ENCODE measurements at places on chromosomes 13 and 19.

DNA sequence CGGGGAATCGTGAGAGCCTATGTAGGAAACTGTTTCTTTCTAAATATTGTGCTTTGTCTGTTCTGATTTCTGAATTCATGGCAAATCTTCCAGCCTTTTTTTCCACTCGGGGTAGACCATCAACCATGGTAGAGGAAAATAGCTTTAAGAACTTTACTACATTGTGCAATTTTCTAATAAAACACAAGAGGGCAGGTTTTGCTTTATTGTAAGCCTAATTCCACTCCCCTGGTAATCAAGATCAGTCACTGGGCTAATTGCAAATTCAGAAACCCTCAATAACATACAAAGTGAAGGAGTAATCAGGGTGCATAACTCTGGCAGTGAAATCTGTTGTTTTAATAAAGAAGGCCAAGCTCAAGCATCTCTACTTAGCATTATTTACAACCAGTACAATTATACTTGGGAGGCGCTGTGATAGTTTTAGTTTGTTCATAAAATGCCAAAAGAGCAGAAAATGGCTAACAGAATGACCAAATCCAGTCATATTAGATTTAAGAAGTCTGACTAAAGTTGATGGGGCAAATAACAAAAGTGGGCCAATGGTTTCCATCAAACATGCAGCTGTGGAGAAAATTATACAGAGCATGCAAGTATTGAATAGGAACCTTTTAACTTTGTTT, 43.8 kb downstream of the DCT start:
- DNase-seq: peak; percentile 67

GRCh38 chr13:82661126-82661525, 1221.1 kb downstream of the SLITRK1 start:
- DNase-seq: no peak

DNA sequence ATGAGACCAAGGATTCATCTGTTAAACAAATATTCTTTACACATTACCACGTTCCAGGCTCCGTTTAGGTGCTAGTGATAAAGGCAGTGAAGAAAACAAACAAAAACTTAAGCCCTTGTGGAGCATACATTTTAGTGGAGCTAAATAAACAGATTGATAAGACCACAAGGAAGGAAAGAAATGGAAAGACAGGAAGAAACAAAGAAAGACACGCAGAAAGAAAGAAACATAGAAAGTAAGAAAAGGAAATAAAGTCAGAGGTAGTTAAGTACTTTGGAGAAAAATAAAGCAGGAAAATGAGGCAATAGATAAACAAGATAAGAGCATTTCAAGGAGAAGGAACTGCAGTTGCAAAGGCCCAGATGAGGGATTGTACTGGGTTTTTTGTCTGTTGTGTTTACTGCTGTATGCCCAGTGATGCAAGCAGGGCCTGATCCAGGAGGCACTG, 998 bp downstream of the NFKBIB start:
- DNase-seq: no peak

GRCh38 chr19:43790587-43790986, 9.8 kb upstream of the KCNN4 start:
- no peak for DNase-seq

DNA sequence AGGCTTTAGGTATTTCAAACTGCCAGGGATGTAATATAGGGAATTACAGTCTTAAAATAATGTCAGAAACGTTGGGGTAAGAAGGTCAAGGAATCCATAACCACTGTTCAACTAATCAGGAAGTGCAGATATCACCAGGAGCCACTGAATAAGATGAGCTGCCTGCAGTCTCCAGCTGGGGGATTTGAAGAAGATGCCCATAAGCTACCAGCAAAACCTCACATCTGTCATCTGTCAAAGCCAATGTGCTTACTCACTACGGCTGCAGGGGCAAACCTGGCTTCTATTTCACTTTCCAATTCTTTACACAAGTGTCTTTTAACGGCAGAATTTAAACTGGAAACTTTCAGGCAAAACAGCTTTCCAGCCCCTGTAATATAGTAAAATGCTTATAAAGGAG, 1410.1 kb upstream of the ATXN8OS start:
- peak; percentile 36 for DNase-seq

DNA sequence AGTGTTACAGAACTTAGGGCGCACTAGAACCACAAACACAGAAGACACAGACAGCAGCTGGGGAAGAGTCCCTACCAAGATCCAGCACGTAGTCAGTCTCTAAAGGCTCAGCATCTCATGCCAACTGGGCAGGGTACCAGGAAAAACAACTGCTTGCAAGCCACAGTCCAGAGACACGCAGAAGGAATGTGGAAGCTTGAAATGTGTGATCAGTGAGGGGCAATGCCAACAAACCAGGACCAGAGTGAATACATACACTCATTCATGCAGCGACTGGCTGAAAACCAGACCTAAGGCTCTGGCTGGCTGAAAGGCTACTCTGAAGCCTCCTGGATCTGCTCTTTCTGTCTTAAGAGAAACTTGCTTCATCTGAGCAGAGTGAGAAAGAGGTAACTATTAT, 1484.8 kb downstream of the EFNB2 start:
- no peak for DNase-seq

GRCh38 chr13:97911311-97912138, 42.0 kb upstream of the IPO5 start:
- DNase-seq: peak; percentile 34

DNA sequence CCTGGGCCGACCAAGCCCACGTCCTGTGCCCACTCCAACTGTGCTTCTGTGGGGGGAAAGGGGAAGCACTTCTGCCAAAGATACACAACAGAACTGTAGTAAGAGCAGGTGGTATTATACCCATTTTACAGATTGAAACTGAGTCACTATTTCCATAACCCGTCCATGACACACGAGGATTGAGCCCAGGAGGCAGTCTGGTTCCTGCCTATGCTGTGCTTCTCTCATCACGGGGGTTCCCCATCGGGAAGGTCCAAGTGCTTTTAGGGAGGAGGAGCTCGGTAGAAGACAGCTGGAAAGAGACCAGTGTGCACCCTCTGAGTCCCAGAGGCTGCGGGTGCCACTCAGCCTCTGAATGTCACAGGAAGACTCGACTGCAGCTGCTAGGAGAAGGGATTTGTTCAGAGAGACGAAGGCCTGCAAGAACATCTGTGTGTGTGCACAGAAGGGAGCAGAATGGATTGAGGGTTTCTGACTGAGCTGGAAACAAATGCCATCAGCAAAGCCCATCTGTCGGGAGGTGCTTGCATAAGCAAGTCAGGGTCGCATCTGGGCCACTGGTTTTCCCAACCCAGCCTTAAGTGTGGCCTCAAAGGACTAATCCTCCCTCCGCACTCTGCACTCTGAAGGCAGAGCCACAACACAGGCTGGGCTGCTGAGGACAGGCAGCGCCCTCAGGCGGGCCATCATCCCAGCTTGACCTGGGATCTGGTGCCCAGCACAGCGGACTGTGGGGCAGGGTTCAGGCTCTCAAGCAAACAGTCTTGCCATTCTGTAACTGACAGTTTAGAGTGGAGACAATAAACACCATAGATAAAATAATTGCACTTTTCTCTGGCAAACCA, 150.0 kb downstream of the DPF1 start:
- no peak for DNase-seq

DNA sequence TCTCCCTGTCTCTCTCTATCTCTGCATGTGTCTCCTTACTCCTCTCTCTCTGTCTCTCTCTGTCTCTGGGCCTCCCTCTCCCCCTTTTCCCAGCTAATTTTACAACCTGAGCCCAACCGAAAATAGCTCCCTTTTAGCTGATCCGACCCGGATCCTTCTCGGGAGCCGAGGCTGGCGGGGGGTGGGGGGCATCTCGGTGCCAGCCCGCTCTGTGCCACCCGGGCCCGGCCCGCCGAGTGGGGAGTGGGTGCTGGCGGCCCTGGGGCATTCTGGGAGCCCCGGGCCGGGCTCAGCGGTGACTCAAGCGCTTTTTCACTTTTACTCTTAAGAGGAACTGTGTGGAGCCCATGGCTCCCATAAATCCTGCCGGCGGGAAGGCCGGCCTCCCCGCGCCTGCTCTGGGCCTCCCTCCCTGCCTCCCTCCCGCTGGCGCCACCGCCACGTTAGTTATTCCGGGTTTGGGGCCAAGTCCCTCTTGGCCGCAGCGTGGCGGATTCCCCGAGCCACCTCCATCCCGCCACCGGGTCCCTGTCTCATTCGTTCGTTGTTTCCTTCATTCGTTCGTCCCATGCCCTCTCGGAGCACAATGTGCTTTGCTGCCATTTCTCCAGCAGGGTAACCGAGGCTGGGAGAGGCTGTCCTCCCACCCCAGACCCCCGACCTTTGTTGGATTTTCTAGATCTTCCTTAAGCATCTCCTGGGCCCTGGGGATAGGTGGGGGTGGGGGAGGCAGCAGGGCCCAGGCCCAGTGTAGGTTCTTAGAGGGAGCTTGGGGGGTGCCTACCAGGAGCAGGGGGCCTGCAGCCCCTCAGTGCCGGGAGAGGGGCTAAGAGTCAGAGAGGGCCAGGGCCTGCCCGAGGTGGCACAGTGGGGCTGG, 3.2 kb downstream of the NFIC start:
- DNase-seq: no peak

DNA sequence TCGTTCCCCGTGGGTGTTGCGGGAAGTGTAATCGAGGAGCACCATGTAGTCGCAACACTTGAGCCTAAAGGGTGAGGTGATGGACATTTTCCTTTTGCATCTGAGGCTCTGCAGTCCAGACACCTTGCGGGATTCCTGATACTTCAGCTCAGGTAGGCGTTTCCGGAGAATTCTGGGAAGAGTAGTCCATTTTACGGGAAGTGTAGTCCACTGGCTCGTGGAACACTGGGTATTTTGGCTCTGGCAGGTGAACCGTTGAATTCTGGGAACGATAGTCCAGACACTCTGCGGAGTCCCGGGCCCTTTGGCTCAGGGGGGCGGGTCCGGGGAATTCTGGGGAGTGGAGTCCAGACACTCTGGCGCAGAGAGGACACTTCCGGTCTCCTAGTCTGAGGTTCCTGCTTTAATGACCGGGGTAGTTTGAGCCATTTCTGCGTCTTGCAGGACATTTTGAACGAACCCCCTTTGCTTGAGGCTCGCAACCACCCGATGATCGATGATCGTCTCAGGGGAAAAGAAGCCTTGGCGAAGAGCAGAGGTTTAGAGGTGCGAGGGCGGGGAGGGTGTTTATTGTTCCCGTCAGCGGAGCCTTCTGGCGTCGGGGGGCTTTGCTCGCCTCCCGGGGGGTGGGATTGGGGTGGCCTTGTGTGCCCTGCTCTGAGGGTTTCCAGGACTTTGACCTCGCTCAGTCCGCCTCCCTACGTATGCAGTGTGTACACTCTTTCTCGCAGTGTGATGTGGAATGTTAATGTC, at the start of gene ZNF223:
TSS of gene ZNF223 (plus strand) at position 387 of the 753 bp plus-strand sequence. CDS start 3,141 bp downstream, outside the sequence.
- no peak for DNase-seq

DNA sequence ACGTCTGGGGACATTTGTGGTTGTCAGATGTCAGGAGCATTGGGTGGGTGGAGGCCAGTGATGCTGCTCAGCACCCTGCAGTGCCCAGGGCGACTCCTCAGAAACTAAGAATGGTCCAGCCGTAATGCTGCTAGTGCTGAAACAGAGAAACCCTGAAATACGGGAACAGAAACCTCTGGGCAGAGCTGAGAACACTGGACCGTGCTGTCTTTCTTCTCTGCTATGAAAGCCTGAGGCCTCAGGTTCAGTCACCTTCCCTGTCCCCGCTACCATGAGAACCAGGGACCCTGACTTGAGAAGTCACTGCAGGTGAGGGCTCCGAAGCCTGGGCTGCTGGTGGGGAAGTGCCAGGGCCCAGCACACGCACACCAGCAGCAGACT, 13.4 kb downstream of the CAPS start:
- no peak for DNase-seq

DNA sequence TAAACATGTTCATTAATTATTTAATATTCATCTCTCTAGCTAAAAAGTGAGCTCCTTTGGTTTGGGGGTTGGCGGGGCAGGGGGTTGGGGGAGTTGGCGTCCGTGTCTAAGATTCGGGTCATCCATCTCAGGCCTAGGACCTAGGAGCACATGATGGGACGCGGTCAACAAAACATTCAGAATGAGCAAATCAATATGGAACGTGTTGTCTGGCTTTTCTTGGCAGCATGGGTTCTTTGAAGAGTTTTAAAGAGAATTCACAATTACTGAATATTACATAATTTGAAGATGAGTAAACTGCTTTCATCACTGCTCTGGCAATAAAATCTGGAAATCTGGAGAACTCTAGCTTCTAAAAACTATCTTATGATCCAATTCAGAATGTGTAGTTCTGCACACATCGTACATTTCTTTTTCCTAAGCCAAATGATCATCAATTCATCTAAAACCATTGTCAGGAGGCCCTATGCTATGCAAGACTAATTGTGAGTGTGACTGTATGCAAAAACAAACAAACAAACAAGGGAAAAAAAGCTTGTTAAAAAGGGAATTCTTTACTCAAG, 5.4 kb upstream of the ARGLU1 start:
- DNase-seq: no peak

DNA sequence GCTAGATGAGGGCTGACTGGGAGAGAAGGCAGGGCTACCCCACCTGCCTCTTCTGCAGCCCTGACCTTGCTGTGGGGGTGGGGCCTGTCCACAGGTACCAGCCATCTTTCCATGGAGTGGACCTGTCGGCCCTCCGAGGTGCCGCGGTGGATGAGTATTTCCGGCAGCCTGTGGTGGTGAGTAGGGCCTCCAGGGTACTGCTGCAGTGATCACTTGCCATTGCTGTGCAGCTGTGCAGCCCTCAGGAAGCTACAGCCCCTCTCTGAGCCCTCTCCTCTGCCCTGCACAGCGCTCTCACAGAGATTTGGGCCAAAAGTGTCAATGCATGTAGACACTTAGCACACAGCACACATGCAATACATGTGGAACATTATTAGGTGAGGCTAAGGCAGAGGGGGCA, 11.8 kb downstream of the YIPF2 start:
- DNase-seq: no peak

- DNase-seq: no peak
Observed at GRCh38 chr19:46386996-46387712, 26.2 kb downstream of the CCDC8 start.

- DNase-seq: peak; percentile 57
Observed at GRCh38 chr13:94660695-94661326, 51.5 kb downstream of the SOX21 start.

Data from MM.1S (cell line).